ENCODE measurements at places on chromosomes 5 and 9. TPM values are rescaled to one million over a fixed set of nuclear protein-coding genes. Genes with fewer than 3 reads are reported as not detected.

GRCh38 chr5:37249815-37250164 is 614 bp upstream of the CPLANE1 start:
- DNase-seq, result no peak

GRCh38 chr9:128420060-128420650 is 502 bp upstream of the CERCAM start:
- DNase-seq, result no peak

GRCh38 chr9:129698254-129698757 is 32.9 kb downstream of the PRRX2 start:
- no peak for DNase-seq

- no peak for DNase-seq
Measured at GRCh38 chr5:54589786-54590185, 72.2 kb downstream of the SNX18 start.

GRCh38 chr5:2263763-2264162 is 381.0 kb upstream of the IRX4 start:
- DNase-seq, result no peak

- no peak for DNase-seq
Measured at GRCh38 chr5:1666812-1667588, 132.6 kb downstream of the MRPL36 start.

DNA sequence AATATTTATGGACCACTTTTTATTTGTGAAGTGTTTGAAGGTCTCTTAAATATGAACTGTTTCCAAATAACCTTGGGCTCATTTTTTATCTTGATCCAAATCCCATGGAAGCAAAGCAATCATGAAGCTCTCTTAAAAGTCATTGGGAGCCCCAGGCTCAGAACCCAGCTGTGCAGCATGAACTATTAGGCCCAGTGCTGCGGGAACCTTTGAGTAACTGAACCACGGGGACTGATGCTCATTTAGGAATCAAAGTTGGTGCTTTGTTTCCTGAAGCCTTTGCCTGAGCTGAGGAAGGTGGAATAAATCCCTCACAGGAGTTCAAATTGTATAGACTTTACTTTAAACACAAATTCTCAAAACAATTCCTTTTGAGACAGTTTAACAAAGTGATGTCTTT is 27.8 kb downstream of the MAT2B start:
- DNase-seq, result no peak

The ARL14EPL gene
- not detected for total RNA-seq

The GADD45G gene
- 0.35 TPM for total RNA-seq

The FOXI1 gene
- not detected for total RNA-seq

The MEIKIN gene
- not detected for total RNA-seq
